ENCODE measurements at places on chromosomes 5 and 9.

GRCh38 chr9:6086006-6086655 is 70.7 kb upstream of the RANBP6 start:
- DNase-seq, result no peak

GRCh38 chr9:71620331-71620730 is 148.0 kb downstream of the CEMIP2 start:
- no peak for DNase-seq

DNA sequence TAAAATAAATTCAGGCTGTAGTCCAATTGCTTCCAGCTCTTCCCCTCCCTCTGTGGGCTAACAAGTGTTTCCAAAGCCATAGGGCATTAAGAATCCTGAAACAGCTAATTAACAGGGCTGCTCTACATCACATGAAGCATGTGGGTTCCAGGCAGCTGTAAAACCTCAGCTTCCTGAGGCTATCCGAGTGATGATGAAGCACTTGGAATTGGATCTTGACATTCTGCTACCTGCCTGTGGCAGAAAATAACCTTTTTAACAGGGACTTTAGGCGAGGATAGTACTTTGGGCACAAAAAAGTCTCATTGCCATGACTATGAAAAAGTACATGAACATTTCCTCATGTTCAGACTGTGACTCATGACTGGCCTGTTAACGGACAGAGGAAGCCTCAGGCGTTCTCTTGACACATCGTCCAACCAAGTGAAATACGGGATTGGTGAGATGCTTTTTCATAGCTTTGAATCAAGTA is 107.2 kb downstream of the PDE4D start:
- no peak for DNase-seq

DNA sequence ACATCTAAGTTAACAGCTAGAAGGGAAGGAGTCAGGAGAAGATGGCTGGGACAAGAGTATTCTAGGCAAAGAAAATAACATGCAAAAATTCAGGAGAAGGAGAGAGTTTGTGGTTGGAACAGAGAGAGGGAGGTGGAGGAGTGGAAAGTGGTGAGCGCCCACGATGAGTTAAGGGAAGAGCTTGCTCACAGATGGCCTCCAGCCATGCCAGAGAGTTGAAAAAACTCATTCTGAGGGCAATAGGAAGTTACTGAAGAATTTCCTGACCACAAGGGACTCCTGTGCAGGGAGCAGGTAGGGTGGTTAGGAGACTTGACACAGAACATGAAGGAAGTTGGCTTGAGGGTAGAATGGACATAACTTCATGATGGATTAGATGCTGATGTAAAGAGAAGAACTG is 159.7 kb downstream of the DOCK2 start:
- no peak for DNase-seq

DNA sequence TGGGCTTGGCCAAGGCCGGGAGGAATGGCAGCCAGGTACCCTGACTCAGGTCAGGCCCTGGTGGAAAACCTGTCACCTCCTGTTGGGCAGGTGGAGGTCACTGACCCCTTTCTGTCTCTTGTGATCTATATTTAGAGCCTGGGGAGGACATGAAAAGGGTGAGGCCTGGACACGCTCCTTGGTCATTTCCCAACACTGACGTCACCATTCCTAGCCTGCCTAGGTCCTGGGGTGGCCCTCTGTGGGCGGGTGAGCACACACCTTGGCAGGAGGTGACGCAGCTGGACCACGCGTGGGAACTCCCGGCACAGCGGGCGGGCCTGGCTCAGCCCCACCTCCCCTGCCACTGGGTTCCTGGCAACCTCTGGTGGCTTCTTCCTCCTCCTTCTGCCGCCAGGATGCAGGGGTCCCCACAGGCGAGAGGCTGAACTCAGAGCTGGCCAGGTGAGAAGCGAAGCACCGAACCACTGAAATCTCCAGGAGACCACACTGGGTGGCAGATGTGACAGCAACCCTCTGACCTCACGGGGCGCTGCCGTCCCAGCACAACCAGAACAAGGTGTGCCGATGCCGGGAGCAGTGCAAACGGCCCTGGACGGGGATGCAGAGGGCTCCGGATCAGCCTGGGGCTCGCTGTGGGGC is 6.4 kb upstream of the RALGDS start:
- no peak for DNase-seq

GRCh38 chr9:114930056-114930812 is at the start of gene TNFSF8:
TSS of gene TNFSF8 (minus strand) at chr9:114930591. CDS start at chr9:114930303, 288 bp downstream.
- DNase-seq, result peak; percentile 32

DNA sequence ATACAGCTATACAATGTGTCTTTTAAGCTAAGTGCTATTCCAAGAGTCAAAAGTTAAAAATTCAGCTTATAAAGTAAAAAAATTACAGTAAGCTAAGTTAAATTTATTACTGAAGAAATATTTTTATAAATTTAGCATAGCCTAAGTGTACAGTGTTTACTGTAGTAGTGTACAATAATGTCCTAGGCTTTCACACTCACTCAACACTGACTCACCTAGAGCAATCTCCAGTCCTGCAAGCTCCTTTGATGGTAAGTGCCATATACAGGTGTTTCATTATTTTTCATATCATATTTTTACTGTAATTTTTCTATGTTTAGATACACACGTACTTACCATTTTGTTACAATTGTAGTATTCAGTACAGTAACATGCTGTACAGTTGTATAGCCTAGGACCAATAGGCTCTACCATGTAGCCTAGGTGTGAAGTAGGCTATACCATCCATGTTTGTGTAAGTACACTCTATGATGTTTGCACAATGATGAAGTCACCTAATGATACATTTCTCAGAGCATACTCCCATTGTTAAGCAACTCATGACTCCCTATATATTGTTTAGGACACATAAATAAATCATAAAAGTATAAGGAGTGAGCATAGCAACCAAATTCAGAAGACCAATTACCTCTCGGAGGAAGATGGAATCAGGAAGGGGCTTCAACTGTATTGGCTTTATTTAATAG is 165.1 kb upstream of the SLC30A5 start:
- no peak for DNase-seq

- DNase-seq, result no peak
These were observed 191.3 kb upstream of the DMRTA1 start for GRCh38 chr9:22255337-22255736.

GRCh38 chr5:151474799-151475198 is 27.4 kb downstream of the SLC36A1 start:
- DNase-seq, result no peak

- DNase-seq, result no peak
These were observed 121.8 kb downstream of the DOCK2 start for GRCh38 chr5:169758886-169759285.

DNA sequence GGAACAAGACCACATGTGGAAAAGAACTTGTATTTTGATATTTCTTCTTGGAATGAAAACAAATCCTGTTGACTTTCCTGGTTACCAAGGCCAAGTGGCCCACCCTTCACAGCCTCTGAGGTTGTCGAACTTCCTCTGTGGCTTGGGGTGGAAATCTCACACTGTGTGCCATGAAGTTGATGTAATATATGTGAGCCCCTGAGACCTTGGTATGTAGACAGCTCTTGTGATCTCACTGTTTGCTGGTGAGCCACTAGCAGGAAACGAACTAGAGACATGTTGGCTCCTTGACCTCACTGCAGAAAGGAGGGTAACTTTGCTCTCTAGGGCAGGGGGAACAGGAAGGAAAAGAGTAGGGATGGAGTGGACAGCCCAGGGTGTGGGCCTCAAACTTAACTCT is 159.4 kb downstream of the ARHGAP26 start:
- no peak for DNase-seq

DNA sequence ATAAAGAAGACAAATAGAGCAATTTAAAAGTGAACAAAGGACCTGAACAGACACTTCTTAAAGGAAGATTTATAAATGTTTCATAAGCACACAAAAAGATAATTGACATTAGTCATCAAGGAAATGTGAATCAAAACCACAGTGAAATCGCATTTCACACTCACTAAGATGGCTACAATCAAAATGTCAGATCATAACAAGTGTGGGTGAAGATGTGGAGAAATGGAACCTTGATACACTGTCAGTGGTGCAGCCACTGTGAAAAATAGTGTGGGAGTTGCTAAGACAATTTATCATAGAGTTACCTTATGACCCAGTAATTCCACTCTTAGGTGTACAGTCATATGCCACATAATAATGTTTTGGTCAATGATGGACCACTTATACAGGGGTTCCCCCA is 54.5 kb upstream of the HTR4 start:
- DNase-seq, result no peak

DNA sequence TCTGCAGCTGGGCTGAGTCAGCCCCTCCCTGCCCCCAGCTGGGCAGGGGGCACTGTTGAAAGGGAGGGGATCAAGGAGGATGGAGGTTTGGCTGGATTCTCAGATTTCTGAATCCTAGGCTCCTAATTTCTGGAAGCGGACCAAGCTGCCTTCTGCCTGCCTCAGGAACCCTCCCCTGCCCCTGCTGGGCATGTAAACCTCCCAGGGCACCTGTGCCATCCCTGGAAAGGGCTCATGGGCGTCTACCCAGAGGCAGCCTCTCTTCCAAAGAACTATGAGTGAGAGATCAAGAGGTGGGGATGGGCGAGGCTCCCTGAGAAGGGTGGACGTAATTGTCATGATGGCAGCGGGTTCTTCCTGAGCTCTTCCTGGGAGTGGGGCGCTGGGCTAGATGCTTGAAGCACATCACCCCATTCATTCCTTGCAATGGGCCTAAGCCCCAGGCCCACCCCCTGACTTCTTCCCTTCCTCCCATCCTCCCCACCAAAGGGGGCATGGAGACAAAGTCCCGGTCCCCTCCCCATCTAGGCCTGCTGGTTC is 21.6 kb downstream of the CSF1R start:
- DNase-seq, result no peak

- DNase-seq, result no peak
These were observed 69.2 kb downstream of the RCL1 start for GRCh38 chr9:4861736-4862451.

DNA sequence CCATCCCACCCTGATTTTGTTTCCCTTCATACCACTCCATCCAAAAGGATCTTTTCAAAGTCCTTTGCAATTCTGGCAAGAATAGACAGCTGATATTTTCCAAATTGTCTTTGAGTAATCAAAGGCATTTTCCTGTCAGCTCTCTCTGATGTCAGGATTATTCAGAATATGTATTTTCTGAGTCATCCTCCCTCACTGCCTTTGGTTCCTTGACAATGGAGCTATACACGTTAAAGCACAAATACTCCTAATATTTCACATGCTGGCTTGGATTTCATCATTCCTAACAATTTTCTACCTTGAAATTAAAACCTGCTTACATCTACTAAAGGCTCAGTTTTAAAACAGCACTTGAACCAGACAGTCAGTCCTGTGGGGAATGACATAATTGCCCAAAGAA is 379.4 kb downstream of the GADD45G start:
- no peak for DNase-seq

DNA sequence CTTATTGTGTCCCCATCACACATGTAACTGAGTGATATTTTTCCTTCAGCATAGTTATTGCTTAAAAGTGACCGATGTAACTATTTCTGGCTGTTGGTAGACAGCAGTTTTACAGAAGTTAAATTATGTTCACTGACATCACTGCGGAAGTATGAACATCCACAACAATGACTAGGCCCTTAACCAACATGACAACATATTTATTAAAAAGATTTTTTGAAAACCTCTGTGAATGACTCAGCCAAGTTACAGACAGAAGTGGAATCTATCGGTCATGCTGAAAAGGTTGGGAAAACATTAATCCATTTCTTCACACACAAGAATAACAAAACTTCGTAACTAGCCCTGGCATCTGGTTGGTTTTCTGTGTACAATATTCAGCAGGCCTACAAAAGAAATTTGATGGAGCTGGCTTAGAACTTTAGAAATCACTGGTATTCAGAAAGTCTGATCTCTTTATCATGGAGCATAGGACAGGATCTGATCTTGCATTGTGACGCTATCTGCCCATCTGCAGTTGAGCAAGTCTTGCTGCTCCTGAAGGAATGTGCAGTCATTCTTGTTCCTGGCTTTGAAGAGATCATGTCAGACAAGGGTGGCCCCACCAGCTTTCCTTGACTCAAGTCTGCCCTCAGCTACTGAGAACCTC is 6.5 kb downstream of the GLIS3 start:
- no peak for DNase-seq

DNA sequence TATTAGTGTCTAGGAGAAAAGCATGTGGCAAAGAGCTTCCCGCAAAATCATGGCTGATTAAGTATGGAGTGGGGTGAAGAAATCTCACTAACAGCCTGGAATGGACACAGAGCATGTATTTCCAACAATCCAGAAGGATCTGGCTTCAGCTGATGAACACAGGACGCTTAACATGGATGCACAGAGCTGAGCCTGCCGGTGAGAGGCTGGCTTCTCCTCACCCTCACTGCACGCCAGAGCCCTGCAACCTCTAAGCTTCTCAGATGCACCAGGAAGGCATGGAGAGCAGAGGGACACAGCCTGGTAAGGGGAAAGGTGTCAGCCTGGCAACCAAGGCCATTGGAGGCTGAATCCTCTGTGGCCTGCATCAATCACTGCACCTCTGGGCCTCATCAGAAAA is 298.5 kb downstream of the TRIM32 start:
- no peak for DNase-seq

DNA sequence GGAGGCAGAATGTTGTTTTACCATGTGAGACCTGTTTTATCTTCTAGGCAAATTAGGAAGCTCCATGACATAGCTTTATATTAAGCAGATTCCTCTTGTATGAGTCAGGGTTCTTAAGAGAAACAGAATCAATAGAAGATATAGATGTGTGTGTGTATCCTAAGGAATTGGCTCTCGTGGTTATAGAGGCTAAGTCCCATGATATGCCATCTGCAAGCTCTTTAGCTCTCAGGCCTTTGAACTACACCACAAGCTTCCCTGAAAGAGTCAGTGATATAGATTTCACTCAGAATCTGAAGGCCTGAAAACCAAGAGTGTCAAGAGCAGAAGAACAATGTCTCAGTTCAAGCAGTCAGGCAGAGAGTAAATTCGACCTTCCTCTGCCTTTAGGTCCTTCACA is 365.8 kb upstream of the ZNF608 start:
- DNase-seq, result no peak

GRCh38 chr9:69746859-69747560 is 12.8 kb downstream of the PTAR1 start:
- DNase-seq, result no peak

GRCh38 chr5:82313016-82313415 is 34.9 kb upstream of the RPS23 start:
- no peak for DNase-seq

DNA sequence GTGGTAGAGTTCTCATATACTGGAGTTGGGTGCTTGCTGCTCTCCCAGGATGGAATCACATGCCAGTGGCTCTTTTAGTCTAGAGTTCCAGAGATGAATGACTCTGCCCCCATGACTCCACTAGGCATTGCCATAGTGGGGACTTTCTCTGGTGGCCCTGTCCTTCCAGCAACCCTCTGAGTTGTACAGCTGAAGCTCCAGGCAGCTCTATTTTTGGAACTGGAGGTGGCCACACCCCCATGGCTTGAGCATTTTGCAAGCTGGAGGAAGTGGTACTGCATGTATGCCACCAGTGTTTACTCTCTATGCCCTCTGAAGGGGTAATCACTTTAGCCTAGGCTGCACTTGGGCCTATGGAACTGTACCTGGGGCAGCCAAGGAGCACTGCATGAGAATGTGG is 112.6 kb downstream of the RANBP17 start:
- no peak for DNase-seq

- DNase-seq, result no peak
These were observed 8.8 kb downstream of the SLC26A2 start for GRCh38 chr5:149969181-149969930.

- no peak for DNase-seq
These were observed 23.9 kb downstream of the RORB start for GRCh38 chr9:74521009-74521408.

- DNase-seq, result no peak
These were observed 93.6 kb downstream of the SEMA6A start for GRCh38 chr5:116480894-116481510.

GRCh38 chr5:33381243-33381642 is 59.5 kb upstream of the TARS1 start:
- DNase-seq, result no peak

- DNase-seq, result peak; percentile 42
These were observed 35.4 kb upstream of the SLC2A8 start for GRCh38 chr9:127361561-127361960.

Data from GM12865 (cell line).